Fibroblast of lung (primary cell): ENCODE measurements at places on chromosomes 13 and 19. TPM values are rescaled to one million over a fixed set of nuclear protein-coding genes. Genes with fewer than 3 reads are reported as not detected.

DNA sequence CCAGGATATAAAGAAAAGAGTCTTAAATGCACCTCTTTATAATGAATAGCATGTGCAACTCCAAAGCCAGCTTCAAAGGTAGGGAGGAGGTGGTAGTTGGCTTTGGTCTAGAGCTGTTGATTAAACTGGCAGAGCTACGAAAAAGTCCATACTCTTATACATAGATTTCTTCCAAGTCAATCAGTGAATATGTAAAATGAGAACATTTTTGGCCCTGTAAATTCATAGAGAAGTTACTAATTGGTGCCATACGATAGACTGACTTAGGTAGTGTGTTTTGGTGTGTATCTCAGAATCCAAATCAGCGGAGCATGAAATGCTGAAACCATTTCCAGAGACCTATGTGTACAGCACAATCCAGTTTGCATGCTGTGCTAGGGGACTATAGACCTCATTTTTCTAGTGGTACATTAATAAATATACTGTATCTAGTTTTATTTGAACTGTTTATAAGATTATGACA lies 17.1 kb upstream of the DPY19L3 start:
- no peak for DNase-seq

GRCh38 chr13:21674490-21675009 lies 3.7 kb downstream of the FGF9 start:
- no peak for DNase-seq

GRCh38 chr19:2064395-2064787 lies 13.3 kb upstream of the MKNK2 start:
- DNase-seq, result no peak

- DNase-seq, result no peak
These were observed 4.2 kb downstream of the DYRK1B start for GRCh38 chr19:39829702-39830275.

- DNase-seq, result no peak
These were observed 91.7 kb downstream of the EFNB2 start for GRCh38 chr13:106443607-106444322.

GRCh38 chr13:23377983-23378632 lies 55.4 kb downstream of the SACS start:
- peak; percentile 99 for DNase-seq

The RASAL3 gene
- under 0.01 TPM in 1 of 2 replicates, not detected in the other for total RNA-seq
